ENCODE measurements at places on chromosomes 3 and 15.
A peak's percentile ranks its signal among the peaks of the same experiment; 100 is the strongest.

- DNase-seq, result no peak
These were observed 15.5 kb downstream of the SPTBN5 start for GRCh38 chr15:41878355-41878699.

DNA sequence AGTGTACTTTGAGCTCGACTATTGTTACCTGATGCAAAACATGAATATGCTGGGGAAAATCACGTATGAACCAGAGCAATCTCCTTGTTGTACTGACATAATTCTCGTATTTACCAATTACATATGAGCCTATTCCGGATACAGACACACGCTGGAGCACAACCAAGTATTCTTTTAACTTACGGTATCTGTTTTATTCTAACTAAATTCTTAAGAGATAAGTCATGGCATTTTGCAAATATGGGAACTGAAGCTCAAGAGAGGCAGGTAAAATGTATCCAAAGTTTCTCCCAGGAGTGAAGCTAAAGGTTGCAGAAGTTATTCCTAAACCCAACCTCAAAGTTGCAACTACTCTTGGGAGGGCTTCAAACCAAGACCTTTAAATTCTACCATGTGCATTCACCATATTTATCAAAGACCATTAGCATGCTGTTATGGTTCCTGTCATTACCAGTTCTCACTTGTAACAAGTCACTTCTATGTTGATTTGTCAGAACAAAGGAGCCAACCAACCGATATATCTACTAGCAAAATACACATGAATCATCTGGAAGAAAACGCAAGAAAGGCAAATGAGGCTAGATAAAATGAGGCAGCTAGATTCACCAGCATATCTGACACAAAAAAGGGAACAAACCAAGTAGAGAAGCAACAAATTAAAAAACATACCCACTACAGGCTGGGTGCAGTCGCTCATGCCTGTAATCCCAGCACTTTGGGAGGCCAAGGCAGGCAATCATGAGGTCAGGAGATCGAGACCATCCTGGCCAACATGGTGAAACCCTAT, 17.8 kb downstream of the TBL1XR1 start:
- no peak for DNase-seq

GRCh38 chr15:40320409-40320808, 3.1 kb upstream of the INAFM2 start:
- no peak for DNase-seq

- DNase-seq, result no peak
These were observed 24.0 kb upstream of the TRPM7 start for GRCh38 chr15:50710585-50710984.

DNA sequence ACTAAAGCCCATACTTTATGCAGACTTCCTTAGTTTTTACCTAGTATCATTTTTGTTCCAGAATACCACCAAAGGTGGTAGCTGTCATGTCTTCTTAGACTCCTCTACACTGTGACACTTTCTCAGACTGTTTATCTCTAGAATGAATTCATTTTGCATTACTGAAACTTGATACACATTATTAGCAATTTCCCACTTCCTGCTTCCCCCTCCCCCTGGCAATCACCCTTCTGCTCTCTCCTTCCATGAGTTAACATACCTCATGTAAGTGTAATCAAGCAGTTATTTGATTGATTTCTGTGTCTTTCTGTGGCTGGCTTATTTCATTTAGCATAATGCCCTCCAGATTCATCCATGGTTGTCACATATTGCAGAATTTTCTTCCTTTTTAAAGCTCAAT, 204.9 kb downstream of the STAG1 start:
- DNase-seq, result no peak

- DNase-seq, result no peak
These were observed 46.7 kb upstream of the PLAAT1 start for GRCh38 chr3:193194371-193194770.

DNA sequence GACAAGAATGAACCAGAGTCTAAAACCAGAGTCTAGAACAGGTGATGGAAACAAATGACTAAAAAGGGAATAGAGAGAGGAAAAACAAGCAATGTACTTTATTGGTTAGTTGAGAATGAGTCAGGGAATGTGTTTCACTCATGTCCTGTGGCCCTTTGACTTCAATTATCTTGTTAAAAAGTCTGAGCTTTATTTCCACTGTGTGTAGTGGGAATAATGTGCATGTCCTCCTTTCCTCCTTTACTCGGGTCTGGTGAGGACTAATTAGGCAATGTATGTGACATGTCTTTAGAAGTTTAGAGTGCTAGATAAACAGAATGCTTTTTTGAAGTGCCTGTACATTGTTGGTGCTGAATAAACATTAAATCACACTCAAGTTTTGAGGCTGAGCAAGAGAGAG, 21.3 kb downstream of the LSAMP start:
- no peak for DNase-seq

DNA sequence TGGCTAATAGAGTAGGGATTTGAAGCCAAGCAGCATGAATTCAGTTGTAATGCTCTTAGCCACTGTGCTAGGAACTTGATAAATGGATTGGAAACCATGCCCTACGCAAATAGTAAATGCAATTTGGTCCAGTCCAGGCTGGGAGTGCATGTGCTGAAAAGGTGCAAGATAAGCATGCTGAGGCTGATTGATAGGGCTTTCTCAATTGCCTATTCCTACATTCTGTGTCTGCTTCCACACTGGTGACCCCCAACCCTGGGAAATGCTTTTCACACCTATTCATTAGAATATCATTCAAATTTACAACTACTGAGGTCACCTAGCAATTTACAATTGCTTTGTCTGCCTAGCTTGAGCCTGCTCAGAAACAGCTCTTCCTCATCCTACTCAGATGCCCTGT, 84.7 kb upstream of the SLC25A36 start:
- DNase-seq, result no peak

- no peak for DNase-seq
These were observed 198.4 kb upstream of the LRRN1 start for GRCh38 chr3:3600665-3601340.

- DNase-seq, result no peak
These were observed 30.7 kb upstream of the IGSF10 start for GRCh38 chr3:151491525-151491924.

DNA sequence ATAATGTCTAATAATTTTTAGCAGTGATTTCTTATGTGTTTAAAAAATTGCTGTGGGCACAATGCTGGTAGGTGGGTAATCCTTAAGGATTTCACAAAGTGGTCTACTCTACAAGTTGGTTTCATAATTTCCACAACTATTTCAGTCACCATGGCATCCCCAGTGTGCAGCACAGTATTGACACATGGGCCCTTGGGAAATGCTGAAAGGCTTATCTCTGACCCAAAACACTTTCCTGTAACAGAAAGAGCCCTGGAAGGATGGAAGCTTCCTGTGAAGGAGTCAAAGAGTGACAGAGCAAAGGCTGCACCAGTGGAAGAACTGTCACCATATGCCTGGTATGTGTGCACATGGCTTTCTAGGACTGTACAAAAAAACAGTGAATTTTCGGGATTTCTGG, 153.7 kb downstream of the ANO10 start:
- DNase-seq, result no peak

- DNase-seq, result no peak
These were observed 252.5 kb upstream of the SOX14 start for GRCh38 chr3:137511655-137512054.

DNA sequence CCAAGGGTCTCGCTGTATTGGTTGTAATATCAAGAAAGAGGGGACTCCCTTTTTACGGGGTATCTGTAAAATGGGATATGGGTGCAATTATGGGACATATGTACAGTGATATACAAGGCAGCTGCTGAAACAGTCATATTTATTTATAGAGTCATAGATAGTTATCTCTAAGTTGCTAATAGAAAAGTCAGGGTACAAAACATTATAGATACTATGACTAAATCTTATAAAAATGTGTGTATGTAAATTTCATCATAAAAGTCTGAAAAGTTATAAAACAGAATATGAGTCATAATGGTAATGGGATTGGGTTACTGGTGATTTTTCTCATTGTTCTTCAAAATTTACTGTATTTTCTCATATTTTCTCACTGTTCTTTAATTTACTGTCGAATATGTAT, 344.9 kb upstream of the SLCO3A1 start:
- DNase-seq, result no peak

DNA sequence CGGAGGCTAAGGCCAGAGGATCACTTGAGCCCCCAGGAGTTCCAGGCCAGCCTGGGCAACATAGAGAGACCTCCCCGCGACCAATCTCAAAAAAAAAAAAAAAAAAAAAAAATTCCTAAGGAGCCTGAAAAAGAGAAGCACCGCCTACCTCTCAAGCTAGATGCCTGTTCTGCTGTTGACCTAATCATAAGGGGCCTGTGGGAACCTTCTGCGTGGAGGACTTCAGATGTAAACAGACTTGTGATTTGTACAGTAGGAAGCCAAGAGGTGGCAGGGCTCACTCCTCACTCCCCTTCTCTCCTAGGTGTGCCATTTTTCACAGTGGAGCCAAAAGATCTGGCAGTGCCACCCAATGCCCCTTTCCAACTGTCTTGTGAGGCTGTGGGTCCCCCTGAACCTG, 3.2 kb downstream of the TYRO3 start:
- DNase-seq, result no peak

DNA sequence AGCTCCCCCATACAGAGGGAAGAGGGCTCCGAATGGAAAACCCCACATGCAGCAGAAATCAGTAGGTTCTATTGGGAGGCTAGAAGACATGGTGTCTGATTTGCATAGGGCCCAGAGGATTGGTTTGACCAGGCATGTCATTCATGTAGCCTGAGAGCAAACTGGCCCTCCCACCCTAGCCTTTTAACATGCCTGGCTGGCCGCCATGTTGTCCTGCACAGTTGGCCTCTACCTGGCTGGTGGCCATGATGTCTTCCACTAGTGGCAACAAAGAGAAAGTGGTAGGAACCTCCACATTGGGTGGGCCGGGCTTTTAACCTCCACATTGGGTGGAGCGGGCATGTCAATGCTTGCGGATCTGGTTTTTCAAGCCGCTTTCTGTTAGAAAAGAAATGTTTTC, 312.1 kb downstream of the TAFA4 start:
- DNase-seq, result no peak

GRCh38 chr15:58551764-58552504, 120.1 kb downstream of the LIPC start:
- peak; percentile 71 for DNase-seq

DNA sequence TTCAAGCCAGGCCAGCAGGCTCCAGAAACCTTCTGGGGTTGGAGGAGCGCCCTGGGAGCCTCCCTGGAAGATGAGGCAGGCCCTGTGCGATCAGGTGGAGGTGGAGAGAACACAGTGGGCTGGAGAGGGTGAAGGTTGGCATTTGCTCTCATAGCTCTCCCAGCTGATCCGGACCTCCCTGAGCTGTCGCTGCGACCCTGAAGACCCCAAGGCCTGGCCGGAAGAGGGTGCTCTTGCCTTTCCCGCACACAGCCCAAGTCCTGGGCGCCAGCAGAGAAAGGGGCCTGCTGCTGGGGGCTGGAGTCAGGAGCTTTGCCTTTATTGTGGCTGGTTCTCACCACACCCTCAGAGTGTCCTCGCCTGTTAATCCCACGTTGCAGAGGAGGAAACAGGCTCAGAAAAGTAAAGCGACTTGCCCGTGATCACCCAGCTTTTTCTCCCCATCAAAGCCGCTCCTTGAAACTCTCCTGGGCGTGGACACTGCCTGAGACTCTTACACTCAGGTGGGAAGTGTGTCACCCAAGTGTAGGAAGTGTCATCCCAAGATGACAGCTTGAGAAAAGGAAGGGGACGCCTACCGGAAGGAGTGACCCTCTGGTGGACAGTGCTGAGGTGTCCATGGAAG, 8.6 kb upstream of the RPL29 start:
- no peak for DNase-seq

GRCh38 chr3:74066456-74066855, 441.7 kb upstream of the PDZRN3 start:
- DNase-seq, result no peak

GRCh38 chr15:31387479-31388118, 61.0 kb downstream of the KLF13 start:
- DNase-seq, result no peak

GRCh38 chr3:64650096-64650622, 37.6 kb downstream of the ADAMTS9 start:
- DNase-seq, result no peak

DNA sequence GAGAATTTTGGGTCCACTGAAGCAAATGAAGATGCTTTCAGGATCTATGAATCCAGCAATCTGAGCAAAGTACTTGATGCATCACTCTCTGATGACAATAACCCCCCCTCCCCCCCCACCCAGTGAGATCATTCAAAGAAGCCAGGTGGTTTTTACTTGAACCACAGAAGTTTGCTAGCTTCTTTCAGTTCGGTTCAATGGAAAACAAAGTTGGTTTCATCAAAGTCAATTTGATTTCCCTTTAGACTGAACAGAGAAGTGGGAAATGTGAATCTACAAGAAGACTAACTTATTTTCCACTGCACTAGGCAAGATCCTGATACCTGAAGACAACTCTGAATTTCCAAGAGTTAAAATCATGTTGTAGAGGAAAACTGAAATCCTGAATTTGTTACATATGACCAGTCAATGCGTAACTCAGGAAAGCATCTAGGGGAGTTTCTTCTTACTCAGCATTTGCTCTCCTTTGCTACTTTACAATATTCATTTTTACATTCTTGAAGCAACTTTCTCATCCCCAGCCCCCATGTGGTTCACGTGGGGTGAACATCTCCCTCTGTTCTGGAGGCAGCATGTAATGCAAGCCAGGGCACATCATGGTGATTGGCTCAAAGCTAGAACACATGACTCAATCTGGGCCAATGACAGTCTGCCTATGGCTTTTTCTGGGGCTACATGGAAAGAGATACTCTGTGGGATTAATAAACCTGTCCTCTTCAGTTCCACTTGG, 572.6 kb downstream of the FOXP1 start:
- no peak for DNase-seq

- DNase-seq, result no peak
These were observed 10.5 kb downstream of the NUTM1 start for GRCh38 chr15:34353627-34354026.

DNA sequence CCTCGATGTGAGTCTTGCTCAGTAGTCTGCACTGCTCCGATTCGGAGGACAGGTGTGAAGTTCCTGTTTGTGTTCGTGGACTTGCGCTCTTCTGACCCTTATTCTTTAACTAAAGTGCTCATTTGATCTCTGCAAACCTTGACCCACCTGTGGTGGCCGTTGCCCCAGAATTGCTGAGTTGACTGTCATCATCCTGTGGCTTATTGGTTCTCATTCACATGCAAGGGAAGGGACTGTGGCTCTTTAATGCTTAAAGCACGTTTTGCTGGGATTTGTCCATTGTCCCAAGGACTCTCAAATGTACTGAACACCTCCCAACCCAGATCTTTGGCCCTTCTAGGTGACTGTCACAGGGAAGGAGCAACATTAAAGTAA, 13.4 kb downstream of the SYNM start:
- no peak for DNase-seq

GRCh38 chr15:91132079-91132478, 32.0 kb downstream of the SV2B start:
- no peak for DNase-seq
